ENCODE measurements at places on chromosomes 5 and 9. TPM values are rescaled to one million over a fixed set of nuclear protein-coding genes. Genes with fewer than 3 reads are reported as not detected.

FOXD4L6 gene
- not detected for total RNA-seq

HAVCR2 gene
- 2.8 TPM for total RNA-seq

PTGES gene
- 7.5 TPM for total RNA-seq

FGF18 gene
- total RNA-seq: 3.9 TPM

PCDHA1 gene
- total RNA-seq: not detected

GDNF gene
- 4.0 TPM for total RNA-seq

LMX1B gene
- total RNA-seq: not detected

OR1N1 gene
- not detected for total RNA-seq

GRCh38 chr9:113997610-113998009 lies 80.5 kb downstream of the AMBP start:
- DNase-seq: no peak

GRCh38 chr5:63323926-63324325 lies 638.3 kb downstream of the HTR1A start:
- no peak for DNase-seq

DNA sequence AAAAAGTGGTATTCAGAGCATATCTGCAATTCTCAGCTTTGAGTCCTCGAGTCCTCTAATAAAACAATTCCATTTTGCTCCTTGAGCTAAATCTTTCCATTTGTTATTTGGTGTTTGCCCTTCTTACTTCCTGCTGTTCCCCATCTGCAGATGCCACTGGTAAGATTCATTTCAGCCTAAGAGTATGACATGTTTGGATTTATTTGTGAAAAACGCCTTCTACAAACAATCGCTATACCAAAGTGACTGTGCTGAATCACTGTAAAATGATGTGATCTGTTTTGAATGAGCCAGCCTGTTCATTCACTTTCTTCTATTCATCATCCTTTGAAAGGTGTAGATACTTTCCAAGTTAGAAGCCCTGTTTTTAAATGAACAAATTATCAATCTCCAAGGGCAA lies 27.7 kb downstream of the KCTD16 start:
- peak; percentile 17 for DNase-seq

GRCh38 chr9:27340961-27341511 lies 44.1 kb upstream of the EQTN start:
- no peak for DNase-seq

- DNase-seq: no peak
Observed at GRCh38 chr9:38240051-38240450, 152.5 kb upstream of the ALDH1B1 start.

DNA sequence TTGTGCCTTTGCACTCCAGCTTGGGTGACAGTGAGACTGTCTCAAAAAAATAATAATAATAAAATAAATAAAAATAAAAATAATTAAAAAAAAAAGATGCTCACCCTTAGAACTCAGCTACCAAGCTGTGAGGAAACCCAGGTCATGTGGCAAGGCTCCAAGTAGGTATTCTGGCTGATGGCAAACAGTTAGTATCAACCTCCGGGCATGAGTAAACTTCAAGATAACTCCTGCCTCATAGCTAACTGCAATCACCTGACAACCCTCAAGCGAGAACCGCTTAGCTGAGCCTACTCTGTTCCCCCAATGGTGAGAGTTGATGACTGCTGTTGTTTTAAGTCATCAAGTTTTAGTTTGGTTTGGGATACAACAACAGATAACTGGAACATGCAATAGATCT lies 6.1 kb upstream of the SLC44A1 start:
- DNase-seq: no peak

DNA sequence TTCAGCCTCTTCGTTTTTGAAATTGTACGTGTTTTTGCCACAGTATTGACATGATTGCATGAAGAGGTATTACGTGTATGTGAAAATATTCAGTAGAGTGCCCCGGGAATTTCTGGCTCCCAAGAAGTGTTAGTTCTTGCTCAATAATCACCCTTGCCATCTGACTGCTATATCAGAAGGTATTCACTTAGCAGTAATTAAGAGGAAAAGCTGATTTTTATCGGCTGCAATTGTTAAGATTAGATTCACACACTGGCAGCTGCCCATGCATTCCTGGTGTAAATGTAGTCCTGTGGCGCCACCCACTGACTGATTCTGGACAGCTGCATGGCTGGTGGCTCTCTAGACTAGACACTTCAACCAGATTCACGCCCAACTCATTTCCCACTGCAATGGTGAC lies 440.1 kb upstream of the ADAMTS16 start:
- DNase-seq: peak; percentile 82

DNA sequence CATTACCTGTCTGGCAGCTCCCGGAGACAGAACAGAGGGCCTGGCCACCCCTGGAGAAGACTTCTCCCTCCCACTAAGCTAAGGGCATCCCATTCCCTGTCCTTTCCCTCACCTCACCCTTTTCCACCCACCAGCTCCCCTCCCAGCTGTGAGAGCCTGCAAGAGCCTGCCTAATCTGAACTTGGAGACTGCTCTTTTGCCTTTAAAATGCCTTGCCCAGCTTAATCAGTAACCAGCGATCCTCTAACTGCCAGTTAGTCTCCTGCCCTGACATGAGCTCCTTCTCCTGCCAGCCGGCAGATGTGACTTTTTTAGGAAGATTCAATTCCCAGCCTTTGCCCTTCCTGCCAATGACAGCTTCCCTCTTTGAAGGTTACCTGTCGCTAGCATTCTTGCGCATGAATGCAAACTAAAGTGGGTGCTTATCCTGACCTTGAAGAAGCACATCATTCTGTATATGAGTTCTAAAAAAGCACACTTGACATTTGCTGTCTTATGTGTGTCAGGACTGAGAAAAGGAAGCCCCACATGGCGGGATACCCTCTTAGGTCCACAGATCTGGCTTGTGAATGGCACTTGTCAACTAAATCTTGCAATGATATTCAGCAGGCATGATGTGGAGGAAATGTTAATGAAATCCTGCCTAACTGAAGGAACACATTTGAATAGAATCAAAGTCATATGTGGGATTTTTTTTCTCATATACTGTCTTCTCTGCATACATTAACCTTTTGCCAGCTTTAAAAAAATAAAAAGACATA lies 411.2 kb upstream of the SLC30A5 start:
- no peak for DNase-seq

DNA sequence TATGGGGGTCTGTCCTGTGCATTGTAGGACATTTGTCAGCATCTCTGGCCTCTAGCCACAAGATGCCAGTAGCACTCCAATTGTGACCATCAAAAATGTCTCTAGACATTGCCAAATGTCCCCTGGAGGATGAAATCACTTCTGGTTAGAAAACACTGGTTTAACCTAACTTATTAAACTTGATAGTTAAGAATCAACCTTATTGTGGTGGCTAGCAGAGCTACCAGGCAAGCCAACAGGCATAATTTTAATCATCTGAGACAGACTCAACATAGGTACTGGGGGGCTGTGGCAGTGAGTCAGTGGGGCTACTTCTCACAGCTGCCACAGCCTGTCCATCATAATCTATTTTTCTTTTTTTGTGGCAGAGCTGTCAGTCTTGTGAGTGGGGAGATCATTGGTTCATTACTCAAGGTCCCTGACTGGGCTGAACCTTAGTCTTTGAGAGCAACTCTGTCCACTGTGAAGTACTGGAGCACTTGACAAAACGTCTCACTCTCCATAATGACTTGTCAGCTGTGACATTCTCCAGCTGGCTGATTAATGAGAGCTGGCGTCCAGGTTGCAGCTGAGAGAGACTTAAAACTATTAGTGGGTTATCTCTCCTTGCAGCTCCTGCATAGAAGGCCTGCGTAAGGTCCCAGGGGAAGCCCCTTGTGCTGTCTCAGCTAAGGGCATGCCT lies 107.9 kb downstream of the DCP2 start:
- DNase-seq: peak; percentile 42

DNA sequence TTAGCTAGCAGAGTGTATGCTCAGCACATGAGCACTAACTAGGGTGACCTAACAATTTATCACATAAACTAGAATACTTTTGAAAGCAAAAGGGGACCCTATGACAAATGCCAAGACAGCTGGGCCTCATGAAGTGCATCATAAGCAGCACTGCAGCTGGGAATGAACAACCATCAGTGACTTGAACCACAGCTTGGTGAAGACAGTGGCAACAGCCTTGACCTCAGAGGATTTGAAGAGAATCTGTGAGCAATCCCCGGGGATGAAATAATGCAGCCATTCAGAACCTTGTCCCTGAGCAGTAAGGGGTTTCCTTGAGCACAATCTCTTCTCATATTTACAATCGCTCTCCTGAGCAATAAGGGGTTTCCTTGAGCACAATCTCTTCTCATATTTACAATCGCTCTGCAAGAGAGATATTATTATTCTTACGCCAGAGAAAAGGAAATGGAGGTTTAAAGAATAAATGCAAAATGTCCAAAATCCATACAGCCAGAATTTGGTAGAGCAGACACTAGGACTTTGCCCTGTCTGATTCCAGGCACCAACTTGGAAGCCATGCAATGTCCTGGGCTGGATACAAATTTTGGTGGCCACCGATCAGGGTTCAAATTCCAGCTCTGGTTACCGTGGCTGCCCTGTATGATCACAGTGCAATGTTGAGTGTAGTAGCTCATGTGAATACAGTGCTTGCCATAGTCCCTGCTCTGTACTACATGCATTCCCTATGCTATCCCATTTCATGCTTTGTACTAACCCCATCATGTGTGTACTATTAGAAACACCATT lies 846 bp upstream of the NSG2 start:
- DNase-seq: no peak

DNA sequence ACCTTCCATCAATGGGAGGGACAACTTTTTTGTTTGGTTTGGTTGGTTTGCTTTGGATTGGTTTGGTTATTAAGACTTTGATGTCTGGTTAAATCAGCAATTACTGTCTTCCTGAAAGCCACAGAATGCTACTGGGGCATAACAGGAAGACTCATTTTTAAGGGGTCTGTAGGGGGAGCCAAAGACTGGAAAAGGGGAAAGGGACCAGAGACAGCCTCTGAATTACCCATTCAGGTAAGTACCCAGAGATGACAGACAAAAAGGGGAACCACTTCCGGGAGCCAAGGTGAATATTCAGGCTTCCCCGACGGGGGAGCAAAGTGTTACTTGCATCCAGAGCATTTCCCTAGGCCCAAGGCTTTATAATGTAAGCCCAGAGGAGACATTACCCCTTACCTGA lies 4.6 kb upstream of the FEM1C start:
- DNase-seq: no peak

DNA sequence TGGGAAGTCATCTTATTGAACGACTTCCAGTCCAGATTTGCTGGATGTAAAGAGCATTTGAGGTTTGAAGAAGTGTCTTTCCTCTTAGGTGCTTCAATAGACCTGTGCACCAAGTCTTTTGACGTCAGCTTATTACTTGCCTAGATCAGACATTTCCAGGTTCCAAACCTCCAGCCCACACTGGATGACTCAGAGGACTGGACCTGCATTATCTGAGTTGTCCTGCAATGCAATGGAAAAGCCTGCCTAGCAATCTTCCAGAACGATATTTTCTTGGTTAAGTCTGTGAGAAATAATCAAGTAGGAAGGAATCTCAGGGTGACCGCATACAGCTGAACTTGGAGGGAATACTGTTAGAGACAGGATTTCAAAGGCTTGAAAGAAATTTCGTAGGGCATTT lies 147.2 kb upstream of the MOCS2 start:
- DNase-seq: no peak

- DNase-seq: peak; percentile 83
Observed at GRCh38 chr9:134144801-134145200, 8.9 kb downstream of the WDR5 start.

DNA sequence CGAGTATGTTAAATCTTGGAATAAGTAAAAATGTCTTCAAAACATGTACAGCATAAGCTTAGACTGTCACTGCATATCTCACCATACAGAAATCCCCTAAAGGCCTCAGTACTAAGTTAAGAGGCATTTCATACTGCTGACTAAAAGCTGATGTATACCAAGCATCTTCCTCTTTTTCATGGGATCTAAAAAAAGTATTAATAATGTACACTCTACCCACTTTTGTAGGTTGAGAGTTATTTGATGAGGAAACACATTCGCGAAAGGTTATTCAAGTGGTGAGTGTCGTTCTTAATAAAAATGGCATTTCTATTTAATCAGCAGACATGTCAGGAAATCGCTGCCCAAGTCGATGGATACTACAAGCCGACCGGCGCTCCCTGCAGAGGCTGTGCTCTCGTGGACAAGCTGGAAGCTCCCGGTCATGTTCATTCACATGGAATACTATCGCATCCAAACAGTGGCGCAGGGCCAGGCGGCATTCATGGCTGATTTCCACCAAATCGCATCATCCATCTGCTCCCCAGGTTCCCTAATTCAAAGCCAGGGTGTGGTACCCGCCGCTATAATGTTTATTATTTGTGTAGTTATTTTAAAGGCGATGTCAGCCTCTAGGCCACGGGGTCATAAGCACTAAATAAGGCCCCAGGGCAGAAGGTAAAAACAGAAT lies 724 bp downstream of the SGTB start:
- peak; percentile 80 for DNase-seq

DNA sequence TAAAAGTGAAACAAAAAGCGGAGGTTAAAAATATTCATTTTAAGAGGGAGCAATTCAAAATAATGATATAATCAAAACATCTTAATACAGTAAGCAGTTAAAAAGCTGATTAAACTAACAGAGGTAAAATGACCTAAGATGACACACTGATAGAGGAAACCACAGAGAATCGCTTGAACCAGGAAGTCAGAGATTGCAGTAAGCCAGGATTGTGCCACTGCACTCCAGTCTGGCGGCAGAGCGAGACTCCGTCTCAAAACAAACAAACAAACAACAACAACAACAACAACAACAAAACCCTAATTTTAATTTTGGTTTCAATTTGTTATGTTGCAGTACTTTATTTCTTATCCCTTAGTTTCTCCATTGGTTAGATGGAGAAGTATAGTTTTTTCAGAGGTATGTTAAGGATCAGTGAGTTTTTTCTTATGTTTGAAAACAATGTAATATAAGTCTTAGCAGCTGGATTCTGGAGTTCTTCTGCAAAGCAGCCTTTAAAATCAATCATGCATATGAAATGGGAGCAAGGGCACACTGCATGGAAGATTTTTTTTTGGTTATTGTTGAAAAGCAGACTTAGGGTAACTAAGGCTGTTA lies 58.5 kb downstream of the MLANA start:
- peak; percentile 2 for DNase-seq

GRCh38 chr5:53983568-53984460 lies 326.6 kb downstream of the ARL15 start:
- DNase-seq: no peak

DNA sequence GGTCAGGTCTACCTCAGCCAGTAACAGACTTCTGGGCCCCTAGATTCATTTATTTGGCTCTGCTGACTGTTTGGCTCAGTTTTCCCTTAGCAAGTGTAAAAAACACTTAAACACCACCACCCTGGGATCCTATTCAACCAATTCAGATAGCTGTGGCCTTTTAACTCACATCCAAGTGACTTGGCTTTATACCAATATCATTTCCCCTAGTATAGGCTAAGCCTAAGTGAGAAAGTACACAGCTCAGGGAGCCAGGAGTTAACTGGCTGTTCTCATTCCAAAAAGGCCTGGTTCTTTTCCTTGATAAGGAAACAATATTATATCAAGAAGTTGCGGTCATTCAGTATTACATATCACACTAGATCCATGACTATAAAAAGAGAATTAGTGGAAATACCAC lies 163.5 kb downstream of the ARL15 start:
- DNase-seq: peak; percentile 12

- peak; percentile 16 for DNase-seq
Observed at GRCh38 chr5:157993201-157993600, 134.3 kb upstream of the CLINT1 start.

Data from tongue (tissue), 3 donors.